Stimulated activated CD8-positive, alpha-beta memory T cell treated with anti-CD3 and anti-CD28 coated beads, Interleukin-4, amount 100 ng/mL, for 1 hour (primary cell): ENCODE measurements at places on chromosomes 11 and 22.

DNA sequence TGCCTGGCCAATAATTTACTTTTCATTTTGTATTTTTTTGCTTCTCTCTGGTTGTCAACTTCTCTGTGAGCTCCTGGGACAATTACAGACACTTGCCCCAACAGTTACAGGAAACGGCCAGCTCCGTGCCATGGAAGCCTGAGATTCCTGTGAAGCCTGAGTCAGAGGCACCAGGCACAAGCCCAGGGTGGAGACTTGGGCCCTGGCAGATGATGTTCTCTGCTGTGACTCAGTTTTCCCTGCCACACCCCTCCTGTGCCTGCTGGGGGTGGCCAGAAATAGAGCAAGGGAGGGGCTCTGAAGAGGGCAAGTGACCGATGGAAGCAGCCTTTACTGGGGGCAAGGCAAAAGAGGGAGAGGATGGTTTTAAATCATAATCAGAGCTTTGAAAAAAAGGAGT lies 4.9 kb downstream of the ATP5MGL start:
- DNase-seq = no peak

GRCh38 chr22:32926600-32926999 lies 125.1 kb downstream of the TIMP3 start:
- no peak for DNase-seq

DNA sequence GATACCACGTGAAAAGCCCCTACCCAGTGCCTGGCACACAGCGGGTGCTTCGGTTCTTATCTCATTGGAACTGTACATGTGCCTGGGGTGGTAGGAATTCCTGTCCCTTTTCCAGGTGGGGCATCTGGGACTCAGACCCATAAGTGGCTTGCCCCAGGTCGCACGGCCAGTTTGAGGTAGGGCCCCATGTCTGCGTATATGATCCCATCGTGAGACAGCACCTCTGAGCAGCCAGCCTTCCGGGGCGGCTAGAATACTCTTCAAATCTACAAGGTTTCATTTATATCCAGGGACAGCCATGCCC lies 33.5 kb upstream of the SMIM38 start:
- no peak for DNase-seq

DNA sequence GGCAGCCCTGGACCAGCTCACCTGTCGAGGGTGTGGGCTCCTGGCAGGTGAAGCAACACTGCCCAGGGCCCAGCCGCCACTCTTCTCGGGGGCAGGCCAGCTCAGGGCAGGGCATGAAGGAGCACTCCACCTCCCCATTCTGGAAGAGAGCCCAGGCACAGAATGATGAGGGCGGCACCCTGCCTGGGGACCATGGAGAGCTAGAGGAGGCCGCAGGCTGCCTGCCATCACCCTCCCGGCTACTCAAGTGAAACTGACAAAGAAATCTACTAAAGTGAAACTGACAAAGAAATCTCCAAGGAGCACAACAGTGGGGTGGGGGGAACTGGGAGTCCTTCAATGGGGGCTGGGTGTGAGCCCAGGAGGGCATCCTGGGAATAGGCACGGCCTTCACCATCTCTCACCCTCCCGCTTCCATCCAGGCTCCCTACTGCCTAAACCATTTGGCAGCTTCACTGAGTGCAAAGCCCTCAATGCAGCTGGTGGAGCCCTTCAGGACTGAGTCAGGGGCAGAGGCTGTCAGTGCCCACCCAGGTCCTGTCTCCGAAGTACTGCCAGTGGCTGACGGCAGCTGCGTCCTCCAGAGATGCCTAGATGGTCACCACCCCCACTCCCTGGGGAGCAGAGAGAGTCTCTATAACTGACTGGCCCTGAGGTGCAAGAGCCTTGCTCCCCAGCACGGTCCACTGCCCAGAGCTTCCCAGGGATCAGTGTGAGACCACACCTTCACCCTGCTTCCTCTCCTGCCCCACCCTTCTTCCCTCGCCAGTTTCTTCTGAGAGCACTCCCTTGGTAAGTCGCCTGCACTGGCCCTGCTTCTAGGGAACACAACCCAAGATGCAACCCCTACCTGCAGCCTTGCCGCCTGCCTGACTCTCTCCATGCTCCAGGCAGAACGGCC lies 21.7 kb downstream of the VWCE start:
- DNase-seq = no peak

- no peak for DNase-seq
Measured at GRCh38 chr22:44625421-44625760, 76.6 kb upstream of the PRR5 start.

DNA sequence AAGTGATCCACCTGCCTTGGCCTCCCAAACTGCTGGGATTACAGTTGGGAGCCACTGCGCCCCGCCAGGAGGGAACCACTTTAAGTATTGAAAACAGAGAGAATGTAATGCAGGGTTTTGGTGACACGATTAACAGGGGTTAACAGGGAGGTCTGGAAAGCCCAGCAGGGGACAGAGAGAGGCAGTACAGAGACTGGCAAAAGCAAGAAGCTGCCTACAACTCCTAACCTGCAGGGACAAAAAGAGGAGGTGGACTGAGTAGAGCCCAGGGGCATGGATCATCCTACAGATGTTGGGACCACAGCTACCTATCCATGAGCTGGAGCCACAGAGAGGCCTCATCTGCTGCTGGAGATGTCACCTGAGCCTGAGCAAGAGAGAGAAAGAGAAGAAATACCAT lies 1.7 kb upstream of the SPINDOC start:
- no peak for DNase-seq

DNA sequence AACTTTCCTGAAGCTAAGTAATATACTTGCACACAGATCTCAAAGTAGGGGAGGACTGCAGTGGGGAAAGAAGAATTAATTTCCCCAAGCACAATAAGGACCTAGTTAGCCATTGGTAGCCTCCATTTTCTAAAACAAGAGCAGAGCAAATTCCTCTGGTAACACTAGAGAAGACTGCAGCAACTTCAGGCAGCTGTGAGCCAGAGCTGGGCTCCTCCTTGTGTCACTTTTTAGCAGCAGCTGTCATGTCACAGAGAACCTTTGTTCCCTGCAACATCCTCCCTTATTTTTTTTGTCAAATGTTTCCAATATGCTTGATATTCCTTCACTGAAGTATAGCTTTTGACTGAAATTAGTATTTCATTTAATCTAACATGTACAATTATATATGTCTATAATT lies 54.4 kb downstream of the RRAS2 start:
- DNase-seq = no peak

- no peak for DNase-seq
Measured at GRCh38 chr22:42277988-42278776, 7.7 kb upstream of the TCF20 start.

DNA sequence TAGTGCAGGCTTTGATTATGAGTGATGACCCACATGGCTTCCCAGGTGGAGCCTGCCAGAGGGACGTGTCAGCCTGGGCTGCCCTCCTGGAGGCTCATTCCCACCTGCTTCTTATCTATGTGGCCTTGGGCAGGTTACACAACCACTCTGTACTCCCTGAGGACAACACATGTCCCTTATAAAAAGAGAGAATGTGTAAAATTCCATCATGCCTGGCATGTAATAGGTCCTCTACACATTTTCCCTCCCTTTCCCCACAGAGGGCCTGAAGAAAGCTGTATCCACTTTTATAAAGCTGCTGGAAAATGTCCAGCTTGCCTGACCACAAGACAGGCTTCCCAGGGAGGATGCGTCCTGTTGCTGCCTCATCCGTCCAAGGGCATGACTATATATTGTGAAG lies 55.0 kb upstream of the VSTM5 start:
- no peak for DNase-seq

- no peak for DNase-seq
Measured at GRCh38 chr11:129864811-129865210, 30.6 kb downstream of the NFRKB start.

- no peak for DNase-seq
Measured at GRCh38 chr11:35477901-35478300, 47.5 kb downstream of the PAMR1 start.

GRCh38 chr11:83410605-83411565 lies 124.7 kb upstream of the CCDC90B start:
- no peak for DNase-seq

GRCh38 chr11:75468534-75469340 lies 35.7 kb upstream of the KLHL35 start:
- DNase-seq = no peak

- DNase-seq = peak; percentile 60
Measured at GRCh38 chr22:35552196-35552842, 11.7 kb downstream of the RASD2 start.

DNA sequence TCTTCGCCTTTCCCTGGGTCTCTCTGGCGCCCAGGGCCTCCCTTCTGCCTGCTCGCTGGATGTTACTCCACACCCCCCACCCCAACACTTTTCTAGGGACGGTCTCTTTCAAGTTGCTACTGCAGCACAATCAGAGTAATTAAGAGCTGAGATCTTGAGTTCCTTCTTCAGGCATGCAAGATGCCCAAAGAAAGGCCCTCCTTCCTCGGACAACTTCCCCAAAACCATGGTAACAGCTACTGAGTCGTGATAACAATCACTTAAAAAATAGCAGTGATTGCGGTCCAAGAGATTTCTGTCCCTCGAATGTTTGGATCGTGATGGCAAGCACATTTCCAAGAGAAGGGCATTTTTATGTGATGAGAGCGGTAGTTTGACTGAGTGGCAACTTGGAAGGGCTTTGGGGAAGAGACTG lies 638 bp upstream of the TENM4 start:
- no peak for DNase-seq

GRCh38 chr11:773425-773824 lies 3.9 kb downstream of the GATD1 start:
- no peak for DNase-seq

GRCh38 chr22:49660321-49660720 lies 167.4 kb downstream of the BRD1 start:
- no peak for DNase-seq

- no peak for DNase-seq
Measured at GRCh38 chr22:42462016-42462415, 29.8 kb upstream of the NFAM1 start.

GRCh38 chr11:103051981-103052380 lies 40.0 kb downstream of the DCUN1D5 start:
- DNase-seq = no peak

DNA sequence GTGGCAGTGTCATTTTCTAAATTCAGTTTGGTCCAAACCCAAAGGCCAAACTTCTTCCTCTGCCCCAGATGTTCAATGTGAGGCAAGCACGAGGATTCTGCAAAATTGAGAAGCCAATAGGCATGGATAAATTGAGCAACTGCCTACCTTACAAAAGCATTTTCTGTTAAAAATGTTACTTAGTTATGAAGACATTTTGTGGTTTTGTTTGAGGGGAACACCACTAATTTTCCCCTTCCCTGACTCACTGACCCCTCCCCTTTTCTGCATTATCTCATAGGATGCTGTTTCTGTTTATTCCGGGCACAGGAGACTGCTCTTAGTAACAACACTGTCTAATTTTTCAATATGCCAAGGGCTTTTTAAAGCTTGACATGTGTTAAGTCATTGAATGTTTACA lies 462.8 kb downstream of the INSC start:
- DNase-seq = no peak

DNA sequence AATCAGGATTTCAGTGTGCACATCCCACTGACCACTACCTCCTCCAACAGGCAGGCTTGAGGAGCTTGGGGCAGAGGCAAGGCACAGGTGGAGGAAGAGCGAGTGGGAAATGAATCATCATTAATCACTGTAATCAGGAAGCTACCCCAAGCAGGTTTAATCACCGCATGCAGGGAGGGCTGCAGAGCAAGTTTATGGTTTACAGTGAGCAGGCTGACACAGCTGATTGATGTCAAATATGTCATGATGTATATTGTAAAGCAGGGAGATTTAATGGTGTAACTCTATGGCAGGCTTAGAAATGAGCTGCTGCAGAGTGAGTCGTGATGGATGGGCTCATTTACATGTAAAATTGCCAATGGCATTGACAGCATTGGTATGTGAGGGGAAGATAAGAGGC lies 441.0 kb downstream of the NTM start:
- DNase-seq = no peak

DNA sequence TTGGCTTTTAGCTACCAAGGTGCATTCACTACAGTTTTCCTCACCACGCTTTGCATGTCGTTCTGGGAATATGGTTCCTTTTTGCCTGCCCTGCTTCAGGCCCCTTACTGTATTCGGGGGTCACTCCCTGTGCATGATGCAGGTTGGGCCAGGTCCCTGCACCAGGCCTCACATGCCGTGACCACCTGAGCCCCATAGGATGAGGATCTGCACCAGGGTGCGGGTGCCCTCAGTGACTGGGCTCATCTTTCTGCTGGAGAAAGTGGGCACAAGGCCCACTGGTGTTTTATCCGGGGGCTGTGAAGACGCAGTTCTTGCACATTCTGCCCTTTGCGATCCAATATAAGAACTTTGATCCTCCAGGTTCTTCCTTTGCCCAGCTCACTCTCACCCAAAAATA lies 45.7 kb upstream of the CABP7 start:
- DNase-seq = no peak

DNA sequence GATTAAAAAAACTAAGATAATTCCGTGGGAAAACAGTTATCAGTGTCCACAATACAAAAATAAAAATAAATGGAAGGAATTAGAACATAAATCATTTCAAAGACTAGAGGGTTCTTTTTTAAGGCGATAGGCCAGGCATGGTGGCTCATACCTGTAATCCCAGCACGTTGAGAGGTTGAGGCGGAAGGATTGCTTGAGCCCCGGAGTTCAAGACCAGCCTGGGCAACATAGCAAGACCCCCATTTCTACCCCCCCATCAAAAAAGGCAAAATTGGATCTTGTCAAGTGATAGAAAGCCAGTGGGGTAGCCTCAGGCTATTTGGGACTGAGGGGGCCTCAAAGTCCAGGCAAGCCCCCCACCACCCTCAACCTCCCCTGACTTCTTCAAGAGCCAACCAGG lies 20.6 kb upstream of the POLA2 start:
- DNase-seq = no peak

DNA sequence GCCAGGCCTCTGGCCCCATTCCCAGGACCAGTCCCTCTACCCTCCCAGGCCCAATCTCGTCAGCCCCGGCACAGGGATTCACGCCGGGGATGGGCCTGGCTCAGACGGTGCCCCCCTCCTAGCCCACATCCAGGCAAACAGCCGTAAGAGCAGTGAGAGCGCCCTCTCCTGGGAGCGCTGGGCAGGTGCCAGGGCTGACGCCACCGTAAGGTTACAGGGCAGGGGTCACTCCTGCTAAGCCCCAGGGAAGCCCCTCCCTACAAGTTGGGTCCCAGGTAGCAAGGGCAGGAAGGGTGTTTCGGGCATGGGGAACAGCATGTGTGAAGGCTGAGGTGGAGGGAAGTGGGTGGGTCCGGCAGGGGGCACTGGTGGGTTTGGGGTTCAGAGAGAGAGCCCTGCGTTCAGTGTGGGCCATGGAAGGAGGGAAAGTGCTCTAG lies 19.2 kb upstream of the PPARA start:
- DNase-seq = no peak

- no peak for DNase-seq
Measured at GRCh38 chr22:17764036-17764435, 10.2 kb downstream of the BID start.

DNA sequence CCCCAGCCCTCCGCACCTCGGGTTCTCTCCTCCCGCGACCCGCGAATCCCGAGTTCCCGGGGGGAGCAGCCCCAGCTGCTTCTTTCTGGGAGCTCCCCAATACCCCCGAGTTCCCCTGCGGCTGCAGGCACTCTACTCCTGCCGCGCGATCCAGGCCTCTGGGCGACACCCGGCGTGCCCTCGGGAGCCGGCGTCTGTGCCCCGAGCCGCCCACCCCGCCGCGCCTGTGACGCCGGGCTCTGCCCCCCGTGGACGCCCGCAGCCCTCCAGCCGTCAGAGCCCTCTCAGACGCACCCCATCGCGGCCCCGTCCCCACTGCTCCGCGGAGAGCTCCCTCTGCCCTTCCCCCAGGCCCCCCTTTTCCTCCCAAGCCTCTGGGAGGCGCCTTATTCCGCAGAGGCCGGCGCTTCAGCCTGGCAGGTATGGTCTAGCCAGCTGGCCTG lies 422 bp downstream of the GLB1L2 start:
- DNase-seq = no peak

GRCh38 chr22:40198733-40199132 lies 21.0 kb downstream of the TNRC6B start:
- no peak for DNase-seq
